ENCODE measurements at places on chromosomes 7 and 10. TPM values are rescaled to one million over a fixed set of nuclear protein-coding genes. Genes with fewer than 3 reads are reported as not detected.

- no peak for DNase-seq
Measured at GRCh38 chr7:143289421-143289820, 1.3 kb downstream of the CASP2 start.

DNA sequence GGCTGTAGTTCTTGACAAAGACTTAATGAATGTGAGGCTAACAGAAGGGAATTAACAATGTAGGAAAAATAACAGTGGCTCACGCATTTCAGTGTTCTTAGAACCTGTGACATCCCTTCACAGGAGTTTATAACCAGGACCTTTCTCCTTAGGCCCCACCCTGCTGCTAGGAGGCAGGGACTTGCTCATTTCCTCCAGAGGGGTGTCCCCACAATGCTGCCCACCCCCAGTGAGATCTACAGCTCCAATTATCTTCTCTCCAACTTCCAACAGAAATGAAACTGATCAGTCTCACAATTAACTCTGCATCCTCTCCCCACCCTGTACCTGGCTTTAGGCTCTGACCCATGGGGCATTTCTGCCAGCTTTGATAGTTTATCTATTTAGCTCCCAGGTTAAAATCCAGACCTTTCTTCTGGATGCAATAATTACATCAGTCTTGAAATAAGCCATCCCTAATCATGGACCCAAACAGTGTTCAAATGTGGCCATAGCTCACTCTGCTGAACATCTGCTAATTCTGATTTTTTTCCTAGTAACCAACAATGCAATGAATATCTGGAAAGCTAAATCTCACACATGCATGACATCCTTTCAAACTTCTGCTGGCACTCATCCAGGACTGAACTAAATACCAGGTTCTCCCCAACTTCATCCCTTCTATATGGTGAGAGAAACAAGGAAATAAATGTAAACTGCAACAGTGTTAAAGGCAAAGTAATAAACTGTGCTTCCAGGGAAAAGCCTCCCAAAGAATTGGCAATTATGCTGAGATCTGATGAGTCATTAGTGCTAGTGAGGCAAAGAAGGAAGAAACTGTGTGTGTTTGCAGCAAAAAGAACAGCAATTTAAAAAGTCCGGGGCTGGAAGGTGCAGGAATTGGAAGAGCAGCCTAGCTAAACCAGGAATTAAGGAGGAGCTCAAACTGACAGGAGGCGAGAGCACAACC is 64.6 kb downstream of the HERPUD2 start:
- DNase-seq, result peak; percentile 40

DNA sequence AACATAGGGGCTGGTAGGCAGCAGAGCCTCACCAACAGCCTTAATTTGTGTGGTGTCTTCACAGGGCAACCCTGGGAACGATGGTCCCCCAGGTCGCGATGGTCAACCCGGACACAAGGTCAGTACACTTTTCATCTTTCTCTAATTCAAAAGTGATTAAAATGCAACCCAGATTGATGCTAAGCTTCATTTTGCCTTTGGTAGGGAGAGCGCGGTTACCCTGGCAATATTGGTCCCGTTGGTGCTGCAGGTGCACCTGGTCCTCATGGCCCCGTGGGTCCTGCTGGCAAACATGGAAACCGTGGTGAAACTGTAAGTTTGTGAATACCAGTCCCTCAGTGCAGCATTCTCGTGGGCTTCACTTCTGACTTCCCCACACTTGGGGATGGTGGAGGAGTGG is 30.9 kb downstream of the COL1A2 start:
- no peak for DNase-seq

ERVW-1 gene
- total RNA-seq, result not detected

ELMO1 gene
- not detected for total RNA-seq
